ENCODE measurements at places on chromosomes 3 and 15.

- DNase-seq, result no peak
Measured at GRCh38 chr3:195048059-195048905, 222.7 kb downstream of the XXYLT1 start.

GRCh38 chr3:160180581-160181216 lies 44.5 kb upstream of the C3orf80 start:
- DNase-seq, result no peak

GRCh38 chr3:170144437-170144843 lies 37.1 kb downstream of the PHC3 start:
- peak; percentile 50 for DNase-seq

GRCh38 chr15:81268881-81269601 lies 54.9 kb downstream of the STARD5 start:
- DNase-seq, result no peak

DNA sequence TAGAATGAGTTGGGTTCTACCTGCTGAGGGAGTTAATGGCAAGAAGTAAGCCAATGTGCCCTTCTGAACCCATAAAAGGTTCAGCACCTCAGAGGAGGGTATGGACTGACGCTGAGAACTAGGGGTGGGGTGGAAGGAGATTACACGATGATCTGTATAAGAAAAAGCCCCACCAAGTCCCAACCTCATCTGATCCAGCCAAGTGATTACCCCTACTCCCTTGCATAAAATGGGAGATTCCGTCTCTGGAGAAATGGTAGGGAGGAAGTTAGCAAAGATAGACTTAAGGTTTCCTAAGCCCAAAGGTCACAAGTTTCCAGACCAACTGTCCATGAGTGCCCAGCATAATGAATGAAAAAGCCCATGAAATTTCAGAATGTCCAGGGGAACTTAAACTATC lies 7.1 kb upstream of the DVL3 start:
- DNase-seq, result no peak

GRCh38 chr3:147919496-147919895 lies 510.3 kb downstream of the ZIC1 start:
- no peak for DNase-seq

GRCh38 chr3:49013113-49013737 lies 5.2 kb downstream of the DALRD3 start:
- DNase-seq, result no peak

GRCh38 chr15:65845826-65846519 lies 23.3 kb upstream of the RAB11A start:
- DNase-seq, result no peak

- DNase-seq, result peak; percentile 34
Measured at GRCh38 chr3:29183346-29184087, 97.4 kb upstream of the RBMS3 start.

GRCh38 chr3:51530485-51530884 lies 8.0 kb upstream of the RAD54L2 start:
- DNase-seq, result no peak

GRCh38 chr15:75230551-75231371 lies 27.4 kb upstream of the GOLGA6C start:
- no peak for DNase-seq

- no peak for DNase-seq
Measured at GRCh38 chr15:64438653-64439447, 21.5 kb upstream of the ZNF609 start.

- DNase-seq, result no peak
Measured at GRCh38 chr3:195113536-195114425, 157.2 kb downstream of the XXYLT1 start.

- DNase-seq, result no peak
Measured at GRCh38 chr3:64837986-64838735, 150.4 kb upstream of the ADAMTS9 start.

DNA sequence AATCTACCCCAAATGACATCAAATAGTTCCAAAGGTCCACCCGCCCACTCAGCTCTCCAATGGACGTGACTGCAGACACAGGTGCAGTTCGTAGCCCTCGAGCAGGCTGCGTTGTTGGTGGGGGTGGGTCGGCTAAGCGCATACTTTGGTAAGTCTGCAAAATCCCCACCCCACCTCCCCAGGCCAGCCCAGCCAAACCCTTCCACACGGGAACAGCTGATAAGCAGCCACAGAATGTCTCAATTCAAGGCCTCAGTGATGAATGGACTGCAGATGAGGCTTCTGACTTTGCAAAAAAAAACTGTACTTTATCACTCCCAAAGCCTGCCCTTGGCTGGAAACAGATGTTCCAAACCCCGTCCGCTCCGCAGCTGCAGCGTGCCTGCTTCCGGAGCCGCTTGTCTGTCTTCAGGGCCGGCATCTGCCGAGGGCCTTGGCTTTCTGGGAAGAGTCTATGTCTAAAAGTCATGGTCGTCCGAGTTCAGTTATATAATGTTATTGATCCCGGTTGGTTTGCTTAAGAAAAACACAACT lies 38.2 kb downstream of the PCSK6 start:
- DNase-seq, result no peak

DNA sequence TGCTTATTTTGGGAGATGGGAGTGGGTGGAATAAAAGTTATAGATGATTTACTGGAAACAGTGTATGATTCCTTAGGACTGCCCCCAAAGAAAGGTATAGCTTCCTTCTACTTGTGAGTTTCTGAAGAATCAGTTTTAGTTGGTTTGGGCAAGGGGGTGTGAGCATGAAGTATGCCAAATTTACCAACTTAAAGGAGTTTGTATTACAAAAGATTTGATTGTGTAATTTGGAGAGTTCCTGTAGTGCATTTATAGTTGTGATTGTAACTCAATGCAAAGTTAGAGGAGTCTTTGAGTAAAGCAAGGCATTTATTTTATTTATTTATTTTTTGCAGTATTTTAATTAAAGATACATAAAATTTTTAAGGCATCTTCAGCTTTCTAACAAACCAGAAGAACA lies 42.8 kb downstream of the TSC22D2 start:
- no peak for DNase-seq

DNA sequence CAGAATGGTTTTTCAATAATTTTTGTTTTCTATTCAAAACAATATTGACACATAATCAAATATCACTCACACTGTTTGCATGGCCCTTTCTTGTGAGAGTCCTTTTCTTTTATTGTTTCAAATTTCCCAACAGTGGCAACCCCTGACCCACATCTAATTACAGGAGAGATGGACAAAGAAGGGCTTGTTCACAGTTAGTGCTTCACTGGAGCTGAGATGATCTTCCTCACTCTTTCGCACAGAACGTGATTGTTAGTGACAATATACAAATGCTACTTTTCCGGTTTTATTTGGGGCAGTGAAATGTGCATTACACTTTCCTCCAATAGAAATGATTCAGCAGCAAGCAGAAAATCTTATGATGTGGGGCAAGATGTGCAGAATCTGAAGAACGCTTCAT lies 38.6 kb upstream of the TTC14 start:
- no peak for DNase-seq

DNA sequence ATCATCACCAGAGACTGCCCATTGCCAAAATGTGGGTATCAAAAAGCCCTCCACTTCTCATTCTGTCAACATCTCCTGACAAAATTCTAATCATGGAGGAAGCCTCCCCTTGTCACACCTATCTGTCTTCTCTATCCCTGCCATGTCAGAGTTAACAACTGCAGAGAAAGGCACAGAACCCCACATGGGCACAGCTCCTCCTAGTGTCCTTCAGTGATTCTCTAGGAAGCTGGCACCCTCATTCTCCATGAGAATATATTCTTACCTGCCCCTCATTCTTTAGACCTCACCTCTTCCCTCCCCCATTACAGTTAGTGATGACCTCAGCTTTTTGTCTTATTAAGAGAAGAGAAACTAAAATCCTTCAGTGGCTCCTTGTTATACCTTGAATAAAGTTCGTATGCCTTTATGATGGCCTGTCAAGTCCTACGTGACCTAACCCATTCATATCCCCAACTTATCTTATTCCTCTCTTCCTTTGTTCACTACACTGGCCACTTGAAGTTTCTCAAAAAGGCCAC lies 44.6 kb downstream of the NME9 start:
- DNase-seq, result no peak

DNA sequence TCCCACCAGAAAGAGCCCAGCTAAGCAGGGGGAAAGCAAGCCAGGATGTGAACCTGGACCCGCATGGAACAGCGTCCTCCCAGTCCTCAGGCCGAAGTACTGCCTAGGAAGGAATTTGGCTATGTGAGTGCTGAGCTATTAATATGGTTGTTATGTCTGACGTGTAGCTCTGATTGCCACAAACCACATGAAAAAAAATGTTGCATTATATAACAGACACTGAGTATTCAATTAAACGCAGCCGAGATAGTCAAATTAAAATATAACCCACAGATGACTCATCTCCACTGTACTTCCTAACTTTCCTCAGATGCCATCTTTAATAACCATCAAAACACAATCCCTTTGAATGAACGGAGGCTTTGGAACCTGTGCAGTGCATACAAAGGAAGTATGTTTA lies 111.1 kb downstream of the GABRB3 start:
- DNase-seq, result no peak

DNA sequence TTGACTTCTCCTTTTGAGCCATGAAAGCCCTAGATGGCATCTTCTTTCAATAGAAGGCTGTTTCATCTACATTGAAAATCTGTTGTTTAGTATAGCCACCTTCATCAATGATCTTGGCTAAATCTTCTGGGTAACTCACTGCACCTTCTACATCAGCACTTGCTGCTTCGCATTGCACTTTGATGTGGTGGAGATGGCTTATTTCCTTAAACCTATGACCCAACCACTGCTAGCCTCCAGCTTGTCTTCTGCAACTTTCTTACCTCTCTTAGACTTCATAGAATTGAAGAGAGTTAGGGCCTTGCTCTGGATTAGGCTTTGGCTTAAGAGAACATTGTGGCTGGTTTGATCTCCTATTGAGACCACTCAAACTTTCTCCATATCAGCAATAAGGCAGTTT lies 189.8 kb downstream of the PLCL2 start:
- no peak for DNase-seq

GRCh38 chr3:31004025-31004678 lies 109.7 kb upstream of the GADL1 start:
- DNase-seq, result no peak

DNA sequence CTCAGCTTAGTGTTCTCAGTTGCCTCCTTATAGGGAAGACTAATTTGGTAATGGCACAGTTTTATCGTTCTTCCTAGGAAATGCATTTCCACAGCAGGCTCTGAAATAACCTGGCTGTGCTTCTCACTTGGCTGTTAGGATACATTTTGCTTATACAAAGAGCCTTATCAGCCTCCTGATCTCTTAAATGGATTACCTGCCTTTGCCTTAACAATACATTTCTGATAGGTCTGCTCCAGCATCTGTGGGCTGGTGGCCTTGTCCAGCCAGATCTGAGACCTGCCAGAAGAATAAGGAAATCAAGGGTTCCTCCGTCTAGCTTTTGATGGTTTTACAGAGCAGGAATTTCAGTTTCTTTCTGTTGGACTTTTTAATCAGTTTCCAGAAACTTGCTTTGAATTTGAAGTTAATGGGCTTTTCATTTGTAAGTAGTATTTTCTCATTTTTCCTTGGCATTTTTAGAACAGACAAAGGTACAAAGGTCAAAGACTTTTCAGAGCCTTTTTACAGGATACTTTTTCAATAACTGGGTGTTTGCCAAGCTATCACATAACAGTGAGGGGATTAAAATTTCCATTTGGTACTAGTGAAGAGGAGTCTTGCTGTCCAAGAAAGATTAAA lies 116.3 kb downstream of the AKAP13 start:
- DNase-seq, result no peak

DNA sequence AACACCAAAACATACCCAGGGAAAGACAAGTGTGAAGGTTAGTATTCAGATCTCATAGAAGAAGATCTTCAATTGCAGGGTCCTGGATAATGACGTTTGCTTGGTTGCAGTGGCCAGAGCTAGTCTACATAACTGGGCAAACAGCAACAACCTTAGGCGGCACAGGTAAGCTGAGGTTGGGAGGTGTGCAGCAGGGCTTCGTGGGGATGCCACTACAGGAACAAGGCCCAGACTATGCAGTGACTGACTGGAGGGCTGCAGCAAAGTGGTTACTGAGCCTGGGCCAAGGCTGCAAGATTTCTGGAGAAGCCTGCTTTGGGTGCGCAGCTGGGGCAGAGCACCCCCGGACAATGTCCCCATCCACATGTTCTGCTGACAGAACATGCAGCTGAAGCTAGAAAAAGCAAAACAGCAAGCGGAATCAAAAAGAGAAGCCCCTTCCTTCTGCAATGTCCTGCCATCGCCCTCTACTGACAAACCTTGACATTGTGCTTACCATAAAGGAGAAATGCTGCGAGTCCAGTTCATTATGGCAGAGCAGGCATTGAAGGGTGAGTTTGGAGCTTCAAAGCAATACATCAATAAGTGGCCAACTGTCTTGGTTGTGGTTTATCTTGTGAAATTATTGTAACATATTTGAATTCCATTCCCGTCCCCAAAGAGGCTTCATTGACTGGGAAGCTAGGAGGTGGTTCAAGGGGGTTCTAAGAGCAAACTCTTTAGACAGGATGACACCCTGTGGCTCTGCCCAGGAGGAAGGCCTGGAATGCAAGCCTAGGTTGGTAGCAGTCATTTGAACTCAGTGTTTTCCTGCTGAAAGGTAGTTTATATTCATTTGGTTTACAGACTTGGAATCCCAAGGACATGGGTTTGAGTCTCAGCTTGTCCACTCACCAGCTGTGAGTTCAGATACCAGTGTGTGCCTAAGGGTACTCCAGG lies 217.0 kb downstream of the PDCD6IP start:
- DNase-seq, result peak; percentile 34

DNA sequence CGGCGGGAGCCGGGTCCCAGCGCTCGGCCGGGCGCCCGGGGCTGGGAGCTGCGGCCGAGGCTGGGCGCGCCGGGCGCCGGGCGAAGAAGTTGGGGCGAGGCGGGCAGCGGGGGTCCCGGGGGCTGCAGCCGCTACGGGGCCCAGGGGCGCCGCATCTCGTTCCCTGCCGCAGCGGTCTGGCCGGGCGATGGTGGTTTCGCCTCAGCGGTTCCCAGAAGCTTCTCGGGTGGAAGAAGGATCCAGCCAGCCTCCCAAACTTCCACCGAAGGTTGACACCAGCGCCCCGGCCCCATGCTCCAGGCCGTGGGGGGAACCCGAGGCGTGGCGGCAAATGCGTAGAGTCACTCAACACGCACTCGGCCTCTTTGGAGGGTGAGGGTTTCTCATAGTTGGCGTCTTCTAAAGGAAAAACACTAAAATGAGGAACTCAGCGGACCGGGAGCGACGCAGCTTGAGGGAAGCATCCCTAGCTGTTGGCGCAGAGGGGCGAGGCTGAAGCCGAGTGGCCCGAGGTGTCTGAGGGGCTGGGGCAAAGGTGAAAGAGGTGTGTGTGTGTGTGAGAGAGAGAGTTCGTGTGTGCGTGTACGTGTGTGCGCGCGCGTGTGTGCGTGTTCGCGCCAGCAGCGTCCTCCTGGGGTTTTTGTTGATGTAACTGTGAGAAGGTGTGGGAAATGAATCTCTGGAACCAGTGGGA lies 940 bp downstream of the BOC start:
- DNase-seq, result no peak

Measured in GM12865 (cell line).